ENCODE measurements at places on chromosomes 1 and 21.

GRCh38 chr1:116986421-116987255 is 14.9 kb upstream of the CD101 start:
- DNase-seq: no peak

- DNase-seq: no peak
Measured at GRCh38 chr1:3775490-3776230, 3.1 kb downstream of the SMIM1 start.

DNA sequence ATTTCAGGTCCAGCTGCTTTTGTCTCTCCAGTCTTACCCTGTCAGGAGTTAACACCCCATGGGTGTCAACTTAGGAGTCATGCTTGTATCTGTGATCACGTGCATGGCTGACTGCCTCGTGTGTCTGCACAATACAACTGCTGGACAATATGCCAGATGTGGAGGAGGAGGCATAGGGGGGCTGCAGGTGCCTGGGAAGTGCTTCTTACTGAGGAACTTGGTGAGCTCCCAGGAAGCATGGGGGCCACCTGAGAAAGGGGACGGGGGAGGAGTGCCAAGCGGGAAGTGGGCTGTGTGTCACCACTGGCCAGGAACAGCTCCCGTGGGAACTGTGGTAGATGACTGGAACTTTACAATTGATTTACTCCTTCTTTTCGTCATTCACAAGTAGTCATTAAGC is 9.5 kb downstream of the RHEX start:
- DNase-seq: no peak

- no peak for DNase-seq
Measured at GRCh38 chr1:160548183-160548582, 25.1 kb upstream of the SLAMF6 start.

- DNase-seq: no peak
Measured at GRCh38 chr1:203058676-203058935, 27.2 kb downstream of the MYOG start.

DNA sequence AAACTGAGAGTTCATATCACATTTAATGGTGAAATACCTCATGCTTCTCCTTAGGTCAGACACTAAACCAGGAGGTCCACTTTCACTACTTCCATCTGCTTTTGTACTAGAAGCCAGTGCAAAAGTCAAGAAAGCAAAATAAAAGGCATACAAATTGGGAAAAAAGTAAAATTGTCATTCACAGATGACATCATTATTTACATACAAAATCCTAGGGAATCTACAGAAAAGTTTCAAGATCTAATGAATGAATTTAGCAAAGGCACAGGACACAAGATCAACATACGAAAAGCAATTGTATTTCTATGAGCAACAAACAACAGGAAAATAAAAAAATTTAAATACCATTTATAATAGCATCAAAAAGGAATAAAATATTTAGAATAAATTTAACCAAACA is 41.5 kb downstream of the LYST start:
- no peak for DNase-seq

DNA sequence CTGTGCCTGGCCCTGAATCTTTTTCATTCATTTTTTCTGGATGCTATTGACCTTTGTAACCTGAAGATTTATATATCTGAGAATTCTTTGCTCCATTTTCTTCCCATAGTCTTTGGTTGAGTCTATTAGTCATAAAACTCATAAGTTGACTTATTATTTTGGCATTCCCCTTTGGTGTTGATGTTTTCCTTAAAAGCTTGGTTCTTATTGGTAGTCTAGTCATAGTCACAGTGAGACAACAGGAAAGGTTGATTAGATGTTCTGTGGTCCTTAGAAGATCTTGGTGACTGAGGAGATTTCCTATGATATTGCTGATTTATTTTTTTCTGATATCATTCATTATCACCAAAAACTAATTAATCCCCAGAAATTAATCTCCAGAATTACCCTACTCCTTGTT is 86.2 kb downstream of the PTPRC start:
- no peak for DNase-seq

GRCh38 chr21:31795992-31796391 is 64.1 kb upstream of the SCAF4 start:
- no peak for DNase-seq

GRCh38 chr1:158675563-158676323 is 10.8 kb downstream of the SPTA1 start:
- DNase-seq: no peak

DNA sequence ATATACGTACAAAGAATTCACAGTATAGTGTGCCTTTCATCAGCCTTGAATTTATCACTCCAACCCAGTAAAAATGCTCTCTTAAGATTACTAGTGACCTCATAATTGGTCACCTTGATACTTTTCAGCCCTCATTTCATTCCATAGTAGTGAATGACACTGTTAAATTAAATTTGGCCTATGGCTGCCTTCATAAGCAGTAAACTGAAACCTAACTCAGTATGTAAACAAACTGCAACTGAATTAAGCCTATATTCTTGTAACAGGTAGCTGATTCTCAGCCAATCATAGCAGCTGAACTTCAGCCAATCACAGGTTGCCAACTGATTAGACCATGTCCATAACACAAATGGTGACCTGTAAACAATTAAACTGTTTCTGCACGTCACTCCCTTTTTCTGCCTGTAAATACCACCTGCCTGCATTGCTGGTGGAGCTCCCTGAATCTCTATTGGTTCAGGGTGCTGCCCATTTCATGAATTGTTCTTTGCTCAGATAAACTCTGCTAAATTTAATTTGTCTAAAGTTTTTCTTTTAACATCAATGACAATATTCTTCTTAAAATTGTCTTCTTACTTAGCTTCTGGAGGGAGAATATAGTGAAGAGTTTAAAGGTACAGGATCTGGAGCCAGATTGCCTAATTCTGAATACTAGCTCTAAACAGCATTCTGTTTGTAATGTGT is 24.0 kb upstream of the CAMSAP2 start:
- DNase-seq: no peak

DNA sequence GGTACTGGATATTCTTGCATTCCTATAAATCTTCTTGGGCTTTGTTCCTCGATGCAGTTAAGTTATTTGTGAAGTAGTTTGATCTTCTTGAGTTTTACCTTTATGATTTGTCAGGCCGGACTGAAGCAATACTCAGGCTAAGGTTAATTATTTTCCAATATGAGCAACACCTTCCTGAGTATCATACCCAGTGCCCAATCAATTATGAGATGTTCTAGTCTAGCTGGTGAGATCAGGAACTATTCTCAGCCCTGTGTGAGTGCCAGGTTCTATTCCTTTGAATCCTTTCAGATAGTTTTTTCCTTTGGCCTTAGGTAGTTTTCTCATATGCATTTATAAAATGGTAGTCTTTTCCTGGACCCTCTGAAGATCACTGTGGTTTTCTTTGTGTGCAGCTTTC is 92.5 kb downstream of the SCMH1 start:
- no peak for DNase-seq

DNA sequence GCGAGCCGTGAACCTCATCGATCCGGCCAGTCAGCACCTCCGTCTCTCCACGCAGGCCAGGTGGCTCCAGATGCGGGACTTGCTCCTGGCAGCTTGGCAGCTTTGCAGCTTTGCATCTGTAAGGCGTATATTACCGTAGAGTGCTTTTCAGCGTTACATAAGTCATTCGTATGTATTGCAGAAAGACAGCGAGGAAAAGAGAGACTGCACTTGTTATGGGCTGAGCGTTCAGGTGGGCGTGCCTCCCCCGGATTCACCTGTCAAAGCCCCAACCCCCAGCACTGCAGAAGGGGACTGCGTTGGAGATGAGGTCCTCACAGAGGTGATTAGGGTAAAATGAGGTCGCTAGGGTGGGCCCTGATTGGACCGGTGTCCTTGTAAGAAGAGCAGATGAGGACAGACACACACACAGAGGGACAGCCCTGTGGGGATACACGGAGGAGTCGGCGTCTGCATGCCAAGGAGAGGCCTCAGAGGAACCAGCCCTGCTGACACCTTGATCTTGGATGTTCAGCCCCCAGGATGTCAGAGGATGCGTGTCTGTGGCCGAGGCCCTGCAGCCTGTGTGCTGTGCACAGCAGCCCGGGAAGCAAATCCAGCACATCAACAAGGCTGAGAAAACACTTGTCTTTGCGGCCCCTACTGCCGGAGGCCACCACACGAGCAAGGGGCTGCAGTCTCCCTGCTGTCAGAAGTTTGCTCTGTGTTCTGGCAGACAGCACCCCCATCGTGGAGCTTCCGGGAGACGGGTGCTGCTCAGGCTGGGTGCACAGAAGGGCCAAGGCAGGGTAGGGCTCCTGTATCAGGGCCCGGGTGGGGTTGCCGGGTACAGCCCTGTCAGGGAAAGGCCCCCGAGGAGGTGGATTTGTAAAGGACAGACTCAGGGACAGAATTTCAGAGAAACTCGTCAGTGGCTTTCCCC is 10.9 kb upstream of the AGPAT3 start:
- no peak for DNase-seq

DNA sequence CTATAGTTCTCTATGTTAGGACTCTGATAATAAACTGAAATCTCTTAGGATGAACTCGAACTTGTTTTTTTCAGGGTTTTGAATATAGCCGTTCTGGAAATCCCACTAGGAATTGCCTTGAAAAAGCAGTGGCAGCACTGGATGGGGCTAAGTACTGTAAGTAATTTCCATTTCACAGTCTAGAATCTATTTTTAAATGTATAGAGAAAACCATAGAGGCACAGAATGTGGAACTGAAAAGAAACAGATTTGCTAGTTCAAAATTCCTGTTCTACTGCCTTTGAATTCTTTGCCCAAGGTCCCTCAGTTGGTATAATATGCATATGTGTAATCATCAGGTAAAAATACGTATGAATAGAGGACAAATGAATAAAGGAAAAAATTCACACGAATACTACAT is 4.8 kb downstream of the CTH start:
- no peak for DNase-seq

All from tibial nerve (tissue), 4 donors.